ENCODE measurements at places on chromosomes 7 and 10. TPM values are rescaled to one million over a fixed set of nuclear protein-coding genes. Genes with fewer than 3 reads are reported as not detected.

ZNF316 gene
- 26.5 TPM for total RNA-seq

GPR15LG gene
- total RNA-seq: not detected

ATRNL1 gene
- total RNA-seq: not detected

MSMB gene
- not detected for total RNA-seq

LIPN gene
- not detected for total RNA-seq

CYP2E1 gene
- total RNA-seq: 0.28 TPM

WDFY4 gene
- total RNA-seq: 0.35 TPM

CDNF gene
- total RNA-seq: 1.2 TPM

CPA5 gene
- 1.0 TPM for total RNA-seq

CLCN1 gene
- total RNA-seq: not detected

CDHR3 gene
- 1.4 TPM for total RNA-seq

TMEM229A gene
- total RNA-seq: not detected

OR2A25 gene
- not detected for total RNA-seq

RSPH10B2 gene
- 0.09 TPM for total RNA-seq

SFMBT2 gene
- total RNA-seq: 17.4 TPM

STARD3NL gene
- 43.8 TPM for total RNA-seq

LRMDA gene
- not detected for total RNA-seq

All from CD8-positive, alpha-beta memory T cell (primary cell).